ENCODE measurements at places on chromosomes 5 and 9.

DNA sequence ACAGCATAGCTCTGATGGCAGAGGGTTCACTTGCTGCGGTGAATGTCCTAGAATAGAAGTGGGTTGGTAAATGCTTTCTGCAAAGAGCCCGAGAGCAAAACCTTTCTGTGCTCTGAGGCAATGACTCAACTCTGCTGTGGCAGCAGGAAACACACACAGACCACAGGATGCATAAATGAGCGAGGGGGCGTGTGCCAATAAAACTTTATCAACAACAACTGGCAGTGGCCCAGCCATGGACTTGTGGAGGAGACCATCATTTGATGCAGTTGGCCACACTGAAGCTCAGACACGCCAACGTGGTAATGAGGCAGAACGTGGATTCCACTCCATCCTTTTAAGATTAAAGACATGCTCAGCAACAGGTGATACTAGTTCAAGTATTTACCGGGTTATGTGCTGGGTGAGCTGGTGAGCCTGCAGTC is 6.8 kb downstream of the MRPL36 start:
- peak; percentile 98 for DNase-seq

DNA sequence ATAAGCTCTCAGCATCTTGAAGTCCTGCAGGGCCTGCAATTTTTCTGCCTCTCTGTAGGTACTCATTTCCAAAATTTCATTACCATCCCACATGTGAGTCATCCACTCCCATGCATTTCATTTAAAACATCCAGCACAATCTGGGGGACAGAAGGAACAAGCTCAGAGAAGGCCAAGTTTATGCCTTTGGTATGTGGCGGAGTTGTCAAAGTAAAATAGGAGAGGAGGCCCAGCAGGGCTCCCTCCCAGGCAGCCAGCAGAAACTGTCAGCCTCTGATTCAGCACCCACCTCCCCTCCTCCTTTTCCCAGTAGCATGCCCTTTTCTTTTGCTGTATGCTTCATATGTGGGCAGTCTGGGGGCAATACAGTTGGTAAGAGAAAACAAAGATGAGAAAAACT is 126.4 kb upstream of the ZNF366 start:
- DNase-seq = no peak

DNA sequence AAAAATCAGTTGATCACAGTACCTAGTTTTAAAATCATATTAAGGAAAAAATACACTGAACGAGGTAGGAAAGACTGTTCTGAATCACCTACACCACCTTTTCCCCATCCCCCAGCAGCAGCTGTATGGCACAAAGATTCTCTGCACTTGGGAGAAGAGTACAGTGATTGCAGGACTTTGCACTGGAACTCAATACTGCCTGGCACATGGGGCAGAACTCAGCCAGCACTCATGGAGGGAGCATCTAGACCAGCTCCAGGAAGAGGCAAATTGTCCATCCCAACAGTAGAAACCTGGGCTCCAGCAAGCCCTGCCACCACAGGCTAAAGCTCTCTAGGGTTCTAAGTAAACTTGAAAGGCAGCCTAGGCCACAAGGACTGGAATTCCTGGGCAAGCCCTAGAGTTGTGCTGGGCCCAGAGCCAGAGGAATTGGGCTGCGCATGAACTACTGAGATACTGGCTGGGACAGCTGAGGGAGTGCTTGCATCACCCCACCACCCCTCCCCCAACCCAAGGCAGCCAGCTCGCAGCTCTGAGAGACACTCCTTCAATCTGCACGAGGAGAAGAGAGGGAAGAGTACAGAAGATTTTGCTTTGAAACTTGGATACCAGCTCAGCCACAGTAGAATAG is 654.4 kb upstream of the CDH6 start:
- DNase-seq = no peak

- DNase-seq = no peak
Measured at GRCh38 chr9:37919956-37920335, 16.0 kb upstream of the SLC25A51 start.

GRCh38 chr5:123819833-123820232 is 307.9 kb downstream of the CSNK1G3 start:
- no peak for DNase-seq

GRCh38 chr9:69573651-69574050 is 98.5 kb downstream of the APBA1 start:
- no peak for DNase-seq

DNA sequence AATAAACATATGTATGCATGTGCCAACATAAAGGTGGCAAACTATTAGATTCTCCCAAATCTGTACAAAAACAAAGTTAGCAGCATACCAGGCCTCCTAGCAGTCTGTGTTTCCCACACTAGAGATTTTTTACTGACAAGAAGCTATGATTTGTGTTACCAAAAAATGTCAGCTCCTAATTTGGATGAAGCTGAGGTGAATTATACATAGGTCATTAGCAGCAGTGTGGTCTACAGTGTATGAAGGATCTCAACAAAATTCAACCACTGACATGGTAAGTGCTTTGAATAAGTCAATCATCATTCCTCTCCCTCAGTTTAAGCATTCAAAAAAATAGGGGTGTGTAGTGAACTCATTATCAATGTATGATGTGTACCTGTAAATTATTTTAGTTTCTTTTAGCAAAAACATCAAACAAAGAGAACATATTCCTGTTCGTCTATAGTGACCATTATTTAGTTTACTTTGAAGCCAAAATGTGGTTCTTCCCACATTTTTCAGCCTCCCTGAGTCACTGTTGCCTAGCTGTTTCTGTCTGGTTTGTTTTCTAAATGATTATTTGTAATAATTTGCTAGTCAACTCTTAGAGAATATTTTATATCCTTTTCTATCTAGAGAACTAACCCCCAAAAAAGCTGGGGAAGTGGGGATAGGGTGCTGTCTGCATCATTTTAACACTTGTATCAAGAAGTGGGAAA is 52.1 kb upstream of the RGMB start:
- DNase-seq = no peak

DNA sequence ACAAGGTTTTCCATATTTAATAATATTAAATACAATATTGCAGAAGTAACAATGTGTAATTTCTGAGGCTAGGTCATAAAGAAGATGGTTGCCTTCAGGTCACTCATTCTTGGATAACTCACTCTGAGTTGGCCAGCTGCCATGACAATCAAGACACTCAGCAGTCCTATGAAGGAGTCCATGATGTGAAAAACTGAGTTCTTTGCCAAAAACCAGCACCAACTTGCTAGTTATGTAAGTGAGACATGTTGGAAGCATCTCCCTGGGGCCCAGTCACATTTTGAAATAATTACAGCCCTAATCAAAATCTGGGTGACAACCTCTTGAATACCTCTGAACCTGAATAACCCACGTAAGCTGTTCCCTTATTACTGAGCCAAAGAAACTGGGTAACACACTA is 453.2 kb downstream of the CDH18 start:
- DNase-seq = no peak

GRCh38 chr9:79610791-79611614 is 39.2 kb downstream of the TLE4 start:
- DNase-seq = no peak

GRCh38 chr5:146027751-146028150 is 77.6 kb downstream of the PLAC8L1 start:
- no peak for DNase-seq

DNA sequence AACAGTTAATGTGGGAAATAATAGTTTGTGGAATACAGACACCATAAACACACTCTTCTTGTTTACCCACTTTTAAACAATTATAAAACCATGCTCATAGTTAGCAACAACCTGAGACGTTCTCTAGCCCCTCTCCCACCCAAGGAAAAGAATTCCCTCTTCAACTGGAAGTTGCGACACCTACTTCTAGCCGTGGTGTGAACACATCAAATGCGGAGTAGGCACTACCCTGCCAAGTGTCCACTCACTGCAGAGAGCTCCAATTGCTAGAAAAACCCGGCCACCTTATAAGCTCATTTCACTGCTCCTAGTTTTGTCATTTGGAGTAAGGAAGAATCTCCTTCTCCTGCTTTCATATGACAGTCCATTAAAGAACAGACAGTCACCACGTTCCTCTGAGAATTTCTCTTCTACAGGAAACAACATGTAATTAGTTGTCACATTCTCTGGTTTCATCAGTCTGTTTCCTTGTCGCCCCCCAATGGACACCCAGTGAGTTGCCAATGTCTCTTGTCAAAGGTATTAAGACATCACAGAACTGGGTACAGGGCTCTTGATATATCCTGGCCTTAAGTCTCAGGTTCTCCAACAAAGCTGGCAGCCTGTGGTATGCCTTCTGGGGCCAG is 47.3 kb downstream of the PRLR start:
- DNase-seq = no peak

DNA sequence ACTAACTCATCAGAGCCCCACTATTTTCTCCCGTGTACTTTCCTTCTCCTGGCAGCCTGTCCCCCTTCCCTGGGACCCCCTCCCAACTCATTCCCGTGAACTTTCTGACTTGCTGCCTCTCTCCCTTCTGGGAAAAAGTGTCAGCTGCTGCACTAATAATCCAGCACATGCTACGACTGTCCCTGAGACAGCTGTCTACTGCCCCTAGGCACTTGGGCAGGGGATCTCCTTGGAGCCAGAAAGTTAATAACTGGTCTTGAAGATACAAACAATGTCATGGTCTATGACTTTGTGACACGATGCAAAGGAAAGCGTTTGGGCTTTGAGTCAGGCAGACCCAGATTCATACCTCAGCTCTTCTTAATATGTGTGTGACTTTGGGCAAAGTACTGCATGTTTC is 10.1 kb upstream of the RNF183 start:
- no peak for DNase-seq

DNA sequence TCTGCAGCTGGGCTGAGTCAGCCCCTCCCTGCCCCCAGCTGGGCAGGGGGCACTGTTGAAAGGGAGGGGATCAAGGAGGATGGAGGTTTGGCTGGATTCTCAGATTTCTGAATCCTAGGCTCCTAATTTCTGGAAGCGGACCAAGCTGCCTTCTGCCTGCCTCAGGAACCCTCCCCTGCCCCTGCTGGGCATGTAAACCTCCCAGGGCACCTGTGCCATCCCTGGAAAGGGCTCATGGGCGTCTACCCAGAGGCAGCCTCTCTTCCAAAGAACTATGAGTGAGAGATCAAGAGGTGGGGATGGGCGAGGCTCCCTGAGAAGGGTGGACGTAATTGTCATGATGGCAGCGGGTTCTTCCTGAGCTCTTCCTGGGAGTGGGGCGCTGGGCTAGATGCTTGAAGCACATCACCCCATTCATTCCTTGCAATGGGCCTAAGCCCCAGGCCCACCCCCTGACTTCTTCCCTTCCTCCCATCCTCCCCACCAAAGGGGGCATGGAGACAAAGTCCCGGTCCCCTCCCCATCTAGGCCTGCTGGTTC is 21.6 kb downstream of the CSF1R start:
- no peak for DNase-seq

DNA sequence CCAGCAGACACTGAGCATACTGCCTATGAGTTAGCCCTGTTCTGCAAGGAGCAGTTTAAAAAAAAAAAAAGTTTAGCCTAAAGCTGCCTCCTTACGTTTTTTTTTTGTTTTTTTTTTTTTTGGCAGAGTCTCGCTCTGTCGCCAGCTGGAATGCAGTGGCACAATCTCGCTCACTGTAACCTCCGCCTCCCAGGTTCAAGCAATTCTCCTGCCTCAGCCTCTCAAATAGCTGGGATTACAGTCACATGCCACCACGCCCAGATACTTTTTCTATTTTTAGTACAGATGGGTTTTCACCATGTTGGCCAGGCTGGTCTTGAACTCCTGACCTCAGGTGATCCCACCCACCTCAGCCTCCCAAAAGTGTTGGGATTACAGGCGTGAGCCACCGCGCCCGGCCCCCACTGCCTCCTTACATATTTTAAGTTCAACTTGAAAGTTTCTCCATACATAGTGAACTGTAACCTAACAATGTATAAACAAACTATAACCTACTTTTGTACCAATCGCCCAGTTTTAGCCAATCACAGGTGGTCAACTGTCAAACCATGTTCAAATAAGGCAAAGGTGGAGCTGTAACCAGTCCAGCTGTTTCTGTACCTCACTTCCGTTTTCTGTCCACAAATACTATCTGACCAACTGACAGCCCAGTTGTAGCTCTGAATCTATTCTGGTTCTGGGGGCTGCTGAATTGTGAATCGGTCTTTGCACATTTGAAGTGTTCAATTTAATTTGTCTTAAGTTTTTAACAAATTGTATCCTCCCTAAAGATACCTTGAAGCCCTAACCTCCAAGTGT is 17.1 kb downstream of the GKAP1 start:
- DNase-seq = no peak

- DNase-seq = no peak
Measured at GRCh38 chr5:167973126-167973525, 318.3 kb upstream of the WWC1 start.

- no peak for DNase-seq
Measured at GRCh38 chr9:107158321-107158720, 124.8 kb upstream of the RAD23B start.

DNA sequence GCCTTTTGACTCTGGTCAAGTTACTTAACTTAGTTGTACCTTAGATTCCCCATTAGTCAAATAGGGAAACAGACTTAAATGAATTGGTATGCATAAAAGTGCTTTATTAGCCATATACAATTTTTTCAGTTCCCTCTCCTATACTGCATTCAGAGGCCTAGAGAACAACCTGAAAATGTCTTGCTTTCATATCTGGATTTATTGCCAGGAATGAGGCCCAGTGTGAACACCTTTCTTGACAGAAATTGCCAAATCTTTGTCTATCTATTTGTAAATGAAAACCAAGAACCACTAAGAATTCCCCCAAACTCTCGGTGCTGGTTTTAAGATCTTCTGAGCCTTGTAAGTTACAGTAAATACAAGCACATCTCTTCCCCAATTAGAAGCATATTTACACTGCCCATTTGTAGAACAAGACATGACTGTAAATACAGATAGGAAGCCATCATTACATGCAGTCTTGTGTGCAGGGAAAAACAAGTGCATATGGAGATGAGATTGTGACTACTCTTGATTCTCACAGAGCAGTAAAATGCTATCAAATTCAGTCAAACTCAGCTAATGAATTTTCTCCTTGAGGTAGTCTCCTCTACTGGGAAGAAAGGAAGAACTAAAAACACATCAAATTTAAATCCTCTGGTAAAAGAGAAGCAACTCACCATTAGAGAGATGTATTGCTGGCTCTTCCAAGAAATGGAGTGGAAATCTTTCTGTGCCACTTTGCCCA is 5.2 kb upstream of the FAM13B start:
- no peak for DNase-seq

DNA sequence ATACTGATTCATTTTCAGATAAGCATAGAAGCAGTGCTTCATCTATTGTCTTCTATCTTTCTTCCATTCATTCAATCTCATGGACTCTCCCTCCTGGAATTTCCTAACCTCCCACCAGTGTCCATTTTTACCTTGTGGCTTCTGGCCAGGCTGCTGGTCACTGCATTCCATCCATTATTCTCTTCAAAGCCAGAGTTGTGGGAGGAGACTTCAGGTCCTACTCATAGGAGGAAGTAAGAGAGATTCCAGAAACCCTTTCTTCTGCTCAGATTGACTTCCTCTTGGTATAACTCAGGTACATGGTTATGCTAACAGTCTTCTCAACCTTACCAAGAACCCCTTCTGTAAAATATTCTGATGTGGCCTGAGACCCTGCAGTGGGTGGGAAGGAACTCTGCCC is 153.3 kb upstream of the SLC12A2 start:
- no peak for DNase-seq

DNA sequence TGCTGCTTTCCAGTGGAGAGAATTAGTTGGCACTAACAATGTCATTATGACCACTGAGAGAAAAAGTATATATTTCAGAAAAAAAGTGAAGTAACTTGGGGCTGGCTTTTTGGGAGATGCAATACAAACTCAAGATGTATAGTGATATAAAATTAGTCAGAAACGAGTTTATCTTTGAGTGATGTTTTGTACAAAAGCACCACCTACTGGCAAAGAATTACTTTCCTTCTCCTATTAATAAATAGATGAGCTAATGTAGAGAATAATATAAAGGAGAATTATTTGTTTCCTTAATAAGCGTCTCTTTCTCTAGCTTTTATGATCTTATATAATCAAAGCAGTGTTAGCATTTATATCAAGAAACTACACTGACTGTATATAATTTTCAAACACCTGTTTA is 158.8 kb downstream of the MEF2C start:
- no peak for DNase-seq
